ENCODE measurements at places on chromosomes 1 and 21.
A peak's percentile ranks its signal among the peaks of the same experiment; 100 is the strongest.

DNA sequence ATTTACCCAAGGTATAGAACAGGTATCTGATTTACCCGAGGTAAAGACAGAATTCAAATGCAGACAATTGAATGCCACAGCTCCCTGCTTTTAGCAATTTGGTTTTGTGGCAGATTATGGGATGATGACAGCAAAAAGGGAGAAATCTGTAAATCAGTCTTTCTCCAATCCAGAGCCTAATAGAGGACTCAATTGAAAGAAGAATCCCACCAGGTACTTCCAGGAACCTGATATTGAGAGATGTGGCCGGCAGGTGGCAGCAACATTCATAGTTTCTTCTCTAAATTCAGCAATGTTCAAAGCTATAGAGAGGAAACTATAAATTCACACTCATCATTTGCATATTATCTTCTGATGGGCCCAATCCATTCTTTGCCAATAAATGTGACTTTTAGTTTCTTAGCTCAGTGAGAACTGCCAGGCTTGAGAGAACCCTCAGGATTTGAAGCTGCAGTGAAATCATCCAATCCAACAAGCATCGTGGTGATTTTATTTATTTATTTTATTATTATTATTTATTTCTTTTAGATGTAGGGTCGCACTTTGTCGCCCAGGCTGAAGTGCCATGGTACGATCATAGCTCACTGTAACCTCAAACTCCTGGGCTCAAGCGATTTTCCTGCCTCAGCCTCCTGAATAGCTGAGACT, 9.8 kb upstream of the PHACTR4 start:
- DNase-seq, result peak; percentile 40

DNA sequence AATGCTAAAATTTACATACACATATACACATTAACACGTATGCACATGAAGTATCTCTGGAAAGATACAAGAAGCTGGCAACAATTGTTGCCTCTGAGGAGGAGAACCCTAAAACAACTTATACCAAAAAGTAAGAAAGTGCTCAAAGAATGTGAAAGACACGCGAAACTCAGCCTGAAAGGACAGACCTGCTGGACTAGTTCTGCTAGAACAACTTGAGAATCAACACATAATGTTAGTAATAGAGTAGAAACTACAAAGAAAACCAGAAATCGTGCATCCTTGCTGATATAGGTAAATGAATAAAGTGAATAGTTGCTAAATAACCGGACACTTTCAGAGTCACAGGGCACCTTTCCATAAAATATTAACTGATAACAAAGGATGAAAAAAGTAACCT, 242.5 kb downstream of the RERE start:
- no peak for DNase-seq

DNA sequence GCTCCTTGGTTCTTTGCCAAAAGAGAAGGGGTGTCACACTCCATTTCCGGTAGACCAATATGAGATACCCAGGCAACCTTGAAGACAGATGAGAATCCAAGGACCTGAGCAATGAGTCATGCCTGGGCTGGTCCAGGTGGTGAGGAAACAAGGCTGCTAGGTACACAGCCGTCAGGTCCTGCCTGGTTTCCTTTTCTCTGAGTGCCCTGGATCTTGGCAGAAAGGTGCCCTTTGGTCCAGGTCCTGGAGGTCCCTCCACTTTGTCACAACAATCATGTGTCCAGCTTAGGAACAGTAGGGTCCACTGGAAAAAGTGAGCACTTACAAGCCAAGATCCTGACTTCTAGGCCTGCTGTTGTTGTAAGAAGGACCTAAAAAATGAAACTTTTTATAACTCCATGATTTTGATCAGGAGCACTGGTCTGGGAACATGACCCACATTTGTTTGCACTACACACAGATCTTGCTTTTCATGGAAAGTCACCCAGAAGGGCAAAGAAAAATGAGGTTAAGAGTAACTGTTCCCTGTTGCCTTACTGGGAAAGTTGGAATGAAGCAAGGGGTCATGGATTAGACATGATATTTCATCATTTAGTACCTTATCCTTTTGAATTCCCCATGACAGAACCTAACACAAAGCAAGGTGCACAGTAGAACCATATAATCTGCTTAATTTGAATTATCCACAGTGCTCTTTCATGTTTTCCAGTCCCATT, 94.7 kb downstream of the PAPPA2 start:
- DNase-seq, result no peak

- peak; percentile 51 for DNase-seq
Observed at GRCh38 chr1:204320382-204320804, 39.3 kb downstream of the PLEKHA6 start.

DNA sequence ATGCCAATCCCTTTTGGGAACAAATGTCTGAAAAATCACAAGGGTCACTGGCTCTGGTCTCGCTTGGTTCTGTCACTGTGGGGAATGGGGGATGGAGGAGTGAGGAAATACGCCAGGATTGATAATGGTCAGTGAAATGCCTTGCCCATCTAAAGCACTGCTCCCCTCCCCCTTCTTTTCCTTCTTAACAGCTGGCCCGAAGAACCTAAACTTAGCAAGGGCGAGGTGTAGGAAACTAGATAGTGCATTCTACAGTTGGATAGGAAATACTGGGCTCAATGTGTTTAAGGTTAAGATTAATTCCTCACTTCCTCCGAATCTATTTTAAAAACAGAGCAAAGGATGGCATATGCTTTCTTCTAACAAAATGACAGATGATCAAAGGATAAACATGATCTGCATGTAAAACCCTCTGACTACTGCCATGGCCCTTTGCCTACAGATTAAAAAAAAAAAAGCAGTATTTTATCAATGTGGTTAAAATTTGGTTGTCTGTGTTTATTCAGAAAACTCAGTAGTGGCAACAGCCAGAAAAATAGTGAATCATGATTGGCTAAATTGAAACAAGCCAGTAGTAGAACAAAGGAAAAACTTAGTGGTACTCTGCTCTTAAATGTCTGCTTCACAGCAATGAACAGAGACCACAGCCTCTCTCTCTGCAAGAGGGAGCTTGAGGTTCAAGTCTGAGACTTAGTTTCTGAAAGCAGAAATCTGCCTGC, 86.1 kb upstream of the VAV3 start:
- DNase-seq, result no peak

- no peak for DNase-seq
Observed at GRCh38 chr1:206079135-206079534, 26.2 kb downstream of the RHEX start.

GRCh38 chr1:104720741-104721140, 971.0 kb downstream of the AMY1C start:
- DNase-seq, result no peak

- DNase-seq, result no peak
Observed at GRCh38 chr1:55717111-55717510, 501.9 kb upstream of the USP24 start.

- no peak for DNase-seq
Observed at GRCh38 chr1:14795589-14795988, 197.1 kb downstream of the KAZN start.

GRCh38 chr1:86429835-86430234, 5.9 kb downstream of the CLCA2 start:
- peak; percentile 43 for DNase-seq

DNA sequence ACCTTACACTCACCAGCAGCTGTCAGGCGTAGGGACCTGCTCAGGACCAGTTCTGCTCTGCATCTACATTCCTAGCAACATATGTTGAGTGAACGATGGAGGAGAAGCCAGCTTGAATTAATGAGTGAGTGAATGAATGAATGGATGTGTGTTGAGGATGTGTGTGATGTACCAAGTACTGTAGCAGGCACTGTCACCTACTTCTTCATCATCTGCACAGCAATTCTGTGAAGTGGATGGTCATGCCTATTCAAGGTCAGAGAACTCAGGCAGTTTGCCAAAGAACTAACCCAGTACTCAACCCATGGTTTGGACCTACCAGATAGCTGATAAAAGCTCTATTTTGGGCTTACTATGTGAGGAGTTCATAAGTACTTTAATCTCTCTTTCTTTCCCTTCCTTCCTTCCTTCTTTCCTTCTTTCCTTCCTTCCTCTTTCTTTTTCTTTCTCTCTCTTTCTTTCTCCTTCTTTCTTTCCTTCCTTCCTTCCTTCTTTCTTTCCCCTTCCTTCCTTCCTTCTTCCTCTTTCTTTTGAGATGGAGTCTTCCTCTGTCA, 56.9 kb downstream of the ATP1A1 start:
- DNase-seq, result no peak

- peak; percentile 50 for DNase-seq
Observed at GRCh38 chr1:212482006-212482636, 49.4 kb downstream of the NENF start.

- DNase-seq, result peak; percentile 64
Observed at GRCh38 chr1:64505944-64506655, 36.2 kb downstream of the CACHD1 start.

GRCh38 chr1:11759791-11760190, 2.2 kb upstream of the C1orf167 start:
- DNase-seq, result no peak

DNA sequence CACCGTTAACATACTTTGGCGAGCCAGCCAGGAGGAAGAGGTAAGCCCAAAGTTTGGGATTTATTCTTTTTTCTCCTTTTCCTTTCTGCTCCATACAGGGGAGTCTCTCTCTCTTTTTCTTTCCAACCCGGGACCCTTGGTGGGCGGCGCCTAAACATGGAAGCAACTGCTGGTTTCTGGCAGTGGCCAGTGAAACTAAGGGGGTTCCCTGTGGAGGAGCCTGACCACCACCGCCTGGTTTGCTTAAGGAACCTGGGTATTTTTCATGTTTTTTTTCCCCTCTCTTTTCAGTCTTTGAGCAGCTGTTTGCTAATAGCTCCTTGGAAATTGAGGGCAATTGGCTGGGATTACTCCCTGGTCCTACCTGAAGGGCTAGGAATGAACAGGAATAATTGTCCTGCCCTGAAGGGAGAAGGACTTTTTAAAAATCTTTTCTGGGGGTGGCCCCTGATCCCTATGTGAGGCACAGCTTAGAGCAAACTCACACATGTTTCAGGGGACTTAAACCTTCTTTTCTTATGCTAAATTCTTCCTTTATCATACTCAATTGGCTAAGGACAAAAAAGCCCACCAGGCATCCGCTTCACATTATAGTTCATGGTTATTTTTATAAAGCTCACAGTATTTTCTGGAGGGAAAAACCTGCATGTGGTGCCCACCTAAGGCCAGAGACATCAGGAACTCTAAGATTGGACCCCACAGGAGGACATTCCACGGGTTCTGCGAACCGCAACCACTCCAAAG, 61.3 kb upstream of the PLD5 start:
- no peak for DNase-seq

DNA sequence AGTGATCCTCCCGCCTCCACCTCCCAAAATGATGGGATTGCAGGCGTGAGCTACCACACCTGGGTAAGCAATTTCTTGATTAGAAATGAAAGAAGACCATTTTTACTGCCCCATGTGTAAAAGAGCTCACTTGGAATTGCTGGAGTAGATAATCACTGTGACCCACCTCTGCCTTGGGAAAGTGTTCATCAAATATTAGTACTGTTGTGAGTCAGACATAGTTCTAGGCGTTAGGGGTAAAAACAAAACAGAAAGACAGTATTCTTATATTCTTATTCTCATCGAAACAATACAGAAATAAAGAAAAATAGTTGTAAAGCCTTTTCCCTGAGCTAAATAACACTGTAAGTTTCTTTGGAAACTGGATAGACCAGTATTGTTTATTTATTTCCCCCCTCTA, 36.2 kb downstream of the CELF3 start:
- DNase-seq, result peak; percentile 77

DNA sequence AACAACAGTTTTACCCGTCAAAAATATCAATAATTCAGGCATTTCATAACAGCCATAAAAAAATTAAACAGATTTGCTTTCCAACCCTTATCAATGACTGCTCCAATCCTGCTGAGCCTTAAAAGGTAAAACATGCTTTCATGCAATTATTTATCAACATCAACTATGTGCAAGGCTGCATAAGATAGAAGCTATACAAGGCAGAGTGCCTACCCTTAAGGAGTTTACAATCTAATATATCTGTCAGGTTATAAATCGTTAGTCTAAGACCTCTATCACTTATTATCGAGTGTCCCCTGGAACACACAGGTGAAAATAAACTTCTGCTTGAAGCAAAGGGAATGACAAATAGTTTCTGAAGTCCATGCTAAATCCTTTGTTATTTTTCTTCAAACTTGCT, 1.8 kb downstream of the ERRFI1 start:
- DNase-seq, result no peak

DNA sequence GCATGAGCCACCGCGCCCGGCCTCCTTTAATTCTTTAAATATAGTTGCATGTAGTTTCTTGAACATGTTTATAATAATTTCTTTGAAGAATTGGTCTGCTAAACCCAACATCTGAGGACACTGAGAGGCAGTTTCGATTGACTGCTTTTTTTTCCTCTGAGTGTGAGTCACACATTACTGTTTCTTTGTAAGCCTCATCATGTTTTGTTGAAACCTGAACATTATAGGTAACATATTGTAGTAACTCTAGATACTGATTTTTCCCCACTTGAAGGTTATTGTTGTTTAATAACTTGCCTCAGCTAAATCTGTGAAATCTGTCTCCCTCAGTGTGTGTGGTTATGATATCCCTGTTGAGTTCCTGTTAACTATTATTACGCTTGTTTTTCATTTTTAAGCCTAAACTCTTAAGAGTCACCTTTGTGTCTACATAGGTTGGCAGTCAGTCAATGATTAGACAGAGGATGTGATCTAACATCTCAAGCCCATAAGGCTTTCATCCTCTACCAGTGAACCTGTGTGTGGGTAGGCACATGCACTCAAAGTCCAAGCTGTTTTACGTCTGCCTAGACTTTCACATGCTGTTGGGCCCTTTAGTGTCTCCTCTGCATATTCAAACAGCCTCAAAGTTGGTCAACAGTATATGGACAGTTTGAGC, 155.5 kb downstream of the KCNH1 start:
- DNase-seq, result no peak

DNA sequence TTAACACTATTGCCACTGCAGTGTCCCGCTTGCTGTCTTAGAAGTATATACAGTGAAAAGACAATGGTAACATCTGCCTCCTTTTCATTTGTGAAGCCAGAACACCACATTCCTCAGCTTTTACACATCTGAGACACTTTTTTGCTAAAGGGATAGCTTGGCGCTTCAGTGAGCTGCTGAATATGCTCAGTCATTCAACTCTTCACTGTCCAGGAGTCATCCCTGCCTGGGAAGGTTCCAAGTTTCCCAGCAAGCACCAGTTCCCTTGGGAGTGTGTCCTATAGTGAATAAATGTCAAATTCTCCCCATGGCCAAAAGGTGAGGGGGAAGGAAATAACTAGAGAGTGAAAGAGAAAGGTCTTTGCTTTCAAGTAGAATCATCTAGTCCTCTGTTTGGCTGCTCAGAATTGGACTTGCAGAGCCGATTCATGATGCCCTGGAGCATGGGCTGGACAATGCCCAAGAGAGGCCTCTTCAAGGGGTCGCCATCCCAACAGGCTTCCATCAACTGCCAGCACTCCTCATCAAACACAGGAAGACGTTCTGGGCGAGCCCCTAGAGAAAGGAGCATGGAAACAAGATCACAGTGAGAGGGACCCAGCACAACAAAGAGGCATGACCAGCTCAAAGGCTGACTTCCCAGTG, 25.5 kb upstream of the RBBP5 start:
- peak; percentile 78 for DNase-seq
